ENCODE measurements at places on chromosomes 12 and 14.

DNA sequence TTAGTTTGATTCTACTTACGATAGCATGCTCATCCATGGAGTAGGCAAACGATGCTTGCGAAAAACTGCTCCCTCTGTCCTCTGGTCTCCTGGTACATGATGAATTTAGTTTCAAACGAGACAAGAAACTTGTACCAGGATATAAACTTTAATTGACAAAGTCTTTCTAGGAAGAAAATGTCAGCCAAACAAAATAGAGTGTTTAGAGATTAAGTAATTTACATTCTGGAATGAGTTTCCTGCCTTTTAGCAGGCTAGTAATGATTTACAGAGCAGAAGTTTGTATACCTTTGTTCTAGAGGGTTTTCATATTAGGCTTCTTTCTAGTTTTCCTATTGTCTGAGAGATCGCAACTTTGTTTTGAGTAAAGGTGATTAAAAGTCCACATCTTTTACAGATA lies 206.9 kb downstream of the RPL10L start:
- DNase-seq: no peak

GRCh38 chr14:26410189-26410685 lies 187.6 kb downstream of the NOVA1 start:
- DNase-seq: no peak

DNA sequence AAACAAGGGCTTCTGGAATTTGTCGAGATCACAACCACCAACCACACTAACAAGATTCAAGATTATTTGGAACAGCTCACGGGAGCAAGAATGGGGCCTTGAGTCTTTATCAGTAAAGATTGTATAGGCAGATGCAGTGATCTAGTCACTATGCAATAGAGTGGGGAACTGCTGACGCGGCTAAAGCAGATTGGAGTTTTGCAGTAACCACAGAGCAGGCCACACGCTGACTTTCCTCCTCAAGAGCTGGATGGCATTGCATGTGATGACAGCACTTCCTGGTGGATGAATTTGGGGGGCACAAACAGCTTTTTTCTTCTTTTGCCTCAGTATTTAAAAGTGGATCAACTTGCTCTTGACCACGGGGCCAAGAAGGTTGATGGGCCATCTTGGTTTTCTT lies 46.0 kb downstream of the KCNK13 start:
- DNase-seq: no peak

- DNase-seq: no peak
These were observed 28.8 kb downstream of the FERMT2 start for GRCh38 chr14:52922059-52922458.

DNA sequence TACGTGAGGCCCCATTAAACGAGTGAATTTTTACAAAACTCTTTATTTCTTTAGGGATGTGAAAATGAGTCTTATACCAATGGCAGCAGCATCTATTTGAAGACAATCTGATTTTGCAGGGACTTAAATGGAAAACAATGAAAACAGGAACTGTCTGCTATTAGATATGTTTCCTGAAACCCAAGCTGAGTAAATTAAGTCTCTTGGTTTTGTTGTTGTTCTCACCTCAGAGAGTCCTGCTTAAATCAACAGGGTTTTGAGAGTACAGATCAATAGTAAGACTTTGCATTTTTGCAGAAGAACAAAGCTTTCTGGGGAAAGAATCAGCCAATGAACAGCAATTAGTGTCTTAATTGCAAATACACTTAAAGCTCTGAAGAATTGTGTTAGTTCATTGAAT lies 39.1 kb upstream of the LGR5 start:
- DNase-seq: no peak

GRCh38 chr14:39593377-39593776 lies 161.1 kb upstream of the FBXO33 start:
- DNase-seq: no peak

- no peak for DNase-seq
These were observed at the start of gene RIMBP2 for GRCh38 chr12:130715998-130716968. Gene RIMBP2 (minus strand): TSS chr12:130716299. CDS start chr12:130479013, 237,286 bp downstream.

GRCh38 chr12:132396657-132397056 lies 67.3 kb upstream of the GALNT9 start:
- DNase-seq: no peak

- no peak for DNase-seq
These were observed 408.1 kb upstream of the TMTC1 start for GRCh38 chr12:30191696-30192455.

DNA sequence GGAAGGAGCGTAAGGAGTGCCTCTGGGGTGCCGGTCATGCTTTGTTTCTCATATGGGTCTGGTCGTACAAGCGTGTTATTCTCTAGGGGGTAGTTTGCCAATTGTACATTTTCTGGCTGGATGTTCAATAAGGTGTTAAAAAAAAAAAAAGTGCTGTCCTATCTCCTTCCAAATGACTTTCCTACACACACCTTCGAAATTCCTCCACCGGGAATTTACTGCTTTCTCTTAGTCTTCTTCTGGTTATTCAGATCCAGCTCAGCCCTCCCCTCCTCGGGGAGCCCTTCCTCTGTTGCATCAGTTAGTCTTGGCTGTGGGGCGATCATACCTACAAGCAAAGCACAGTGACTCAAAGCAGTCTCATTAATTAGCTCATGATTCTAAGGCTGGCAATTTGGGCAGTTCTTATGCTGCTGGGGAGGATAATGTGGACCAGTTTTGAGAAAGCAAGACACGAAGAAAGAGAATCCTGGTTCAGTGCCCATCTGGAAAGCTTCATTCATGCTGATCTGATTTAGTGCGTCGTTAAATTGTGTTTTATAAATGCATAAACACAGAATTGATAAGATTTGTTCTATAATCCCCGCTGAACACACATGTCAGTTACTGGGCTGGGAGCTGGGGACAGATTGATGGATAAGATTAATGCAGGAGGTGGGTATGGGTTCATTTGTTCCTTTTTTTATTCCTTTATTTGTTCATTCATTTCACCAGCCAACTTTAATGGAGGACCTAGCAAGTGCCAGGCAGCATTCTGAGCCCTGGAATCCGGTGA lies 9.2 kb upstream of the CLMN start:
- no peak for DNase-seq

GRCh38 chr14:55780156-55780946 lies 200.3 kb downstream of the KTN1 start:
- DNase-seq: no peak

GRCh38 chr12:124804011-124804621 lies 59.5 kb downstream of the SCARB1 start:
- DNase-seq: no peak

GRCh38 chr12:10365696-10366405 lies 24.0 kb downstream of the KLRK1 start:
- DNase-seq: no peak

GRCh38 chr14:21039585-21040369 lies 2.4 kb upstream of the RNASE7 start:
- DNase-seq: peak; percentile 45

DNA sequence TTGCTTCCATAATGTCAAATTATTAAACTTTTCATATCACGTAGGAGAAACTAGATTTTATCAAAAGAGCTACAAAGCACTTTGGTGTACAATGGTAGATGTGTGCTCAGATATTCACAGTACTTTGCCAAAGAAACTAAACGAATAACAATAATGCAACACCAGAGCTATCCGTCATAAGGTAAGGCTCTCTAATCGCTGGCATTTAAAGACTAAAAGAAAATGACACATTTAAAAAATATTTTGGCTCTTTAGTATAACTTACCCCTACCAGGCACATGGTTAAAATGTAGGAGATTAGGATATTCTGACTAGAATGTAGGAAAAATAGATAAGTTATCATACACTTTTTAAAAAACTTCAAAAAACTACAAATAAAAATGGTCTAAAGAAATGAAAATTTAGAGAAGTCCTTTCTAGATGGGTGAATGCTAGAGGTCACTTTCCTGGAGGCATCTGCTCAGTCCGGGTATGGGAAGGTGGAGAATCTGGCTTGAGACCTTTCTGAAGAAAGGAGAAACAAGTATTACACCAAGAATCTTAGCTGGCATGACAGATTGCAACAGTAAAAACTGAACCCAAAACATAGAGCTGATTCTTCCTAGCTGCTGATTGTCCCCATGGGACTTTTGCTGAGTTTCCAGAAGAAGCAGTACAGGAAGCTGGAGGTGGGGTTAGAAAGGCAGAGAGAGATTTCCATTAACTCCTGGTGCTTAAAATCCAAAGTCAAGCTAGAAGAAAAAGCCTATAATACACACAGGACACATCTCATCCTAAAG lies 67.9 kb downstream of the FAR2 start:
- no peak for DNase-seq

DNA sequence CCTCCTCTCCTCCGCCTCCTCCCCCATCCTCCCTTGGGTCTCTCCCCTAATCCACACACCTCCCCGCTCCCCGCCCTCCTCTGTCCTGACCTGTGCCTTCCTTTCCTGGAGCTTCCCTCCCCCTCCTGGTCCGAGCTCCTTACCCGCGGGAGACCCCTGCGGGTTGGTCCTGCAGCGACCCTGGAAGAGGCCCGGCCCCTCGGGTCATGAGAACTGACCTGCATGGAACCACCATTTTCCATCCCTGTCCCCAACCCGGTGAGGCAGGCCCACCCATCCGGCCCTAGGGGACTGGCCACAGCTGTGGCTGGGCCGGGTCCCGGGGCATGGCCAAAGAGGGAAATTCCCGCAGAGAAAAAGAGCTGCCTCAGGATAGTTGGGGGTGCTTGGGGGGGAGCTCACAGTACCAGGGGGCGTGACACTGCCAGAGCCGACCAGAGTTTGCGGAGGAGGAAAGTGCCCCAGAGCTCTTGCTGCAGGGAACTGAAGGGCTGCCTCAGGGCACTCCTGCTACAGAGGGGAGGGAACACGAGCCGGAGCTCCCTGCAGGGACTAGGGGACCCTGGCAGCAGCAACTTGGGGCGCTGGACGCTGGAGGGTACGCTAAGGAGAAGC lies 613 bp downstream of the ARHGEF40 start:
- DNase-seq: no peak

DNA sequence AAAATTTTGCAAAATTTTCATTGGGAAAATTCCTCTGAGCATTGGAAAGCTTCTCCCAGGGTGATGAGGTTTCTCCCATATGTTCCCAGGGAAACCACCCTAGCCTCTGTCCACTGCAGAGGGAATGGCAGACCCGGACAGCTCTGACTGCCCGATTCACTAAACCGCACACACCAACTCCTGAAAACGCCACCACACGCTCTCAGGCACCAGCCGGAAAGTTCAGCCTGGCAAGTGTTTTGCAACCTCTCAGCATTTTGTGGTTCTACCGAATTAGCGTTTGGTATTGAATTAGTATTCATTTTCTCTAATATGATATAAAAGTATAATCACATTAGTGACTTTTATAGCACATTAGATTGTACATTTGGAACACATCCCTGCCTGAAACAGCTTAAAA lies 213.4 kb downstream of the PHETA1 start:
- no peak for DNase-seq

DNA sequence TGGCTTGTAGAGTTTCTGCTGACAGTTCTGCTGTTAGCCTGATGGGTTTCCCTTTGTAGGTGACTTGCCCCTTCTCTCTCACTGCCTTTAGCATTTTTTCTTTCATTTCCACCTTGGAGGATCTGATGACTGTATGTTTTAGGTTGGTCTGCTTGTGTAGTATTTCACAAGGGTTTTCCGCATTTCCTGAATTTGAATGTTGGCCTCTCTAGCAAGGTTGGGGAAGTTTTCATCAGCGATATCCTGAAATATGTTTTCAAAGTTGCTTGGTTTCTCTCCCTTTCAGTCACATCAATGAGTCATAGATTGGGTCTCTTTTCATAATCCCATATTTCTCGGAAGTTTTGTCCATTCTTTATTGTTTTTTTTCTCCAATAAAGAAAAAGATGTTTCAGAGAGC lies 11.4 kb downstream of the NOPCHAP1 start:
- DNase-seq: no peak

- no peak for DNase-seq
These were observed 371.7 kb upstream of the KITLG start for GRCh38 chr12:88951860-88952561.

- DNase-seq: no peak
These were observed 54.3 kb upstream of the TMCC3 start for GRCh38 chr12:94704452-94705306.

- DNase-seq: no peak
These were observed 8.4 kb upstream of the INF2 start for GRCh38 chr14:104680806-104681688.

- peak; percentile 69 for DNase-seq
These were observed 43.5 kb downstream of the ERH start for GRCh38 chr14:69354383-69355153.

- peak; percentile 5 for DNase-seq
These were observed 359.9 kb downstream of the RGS6 start for GRCh38 chr14:72291908-72292688.

DNA sequence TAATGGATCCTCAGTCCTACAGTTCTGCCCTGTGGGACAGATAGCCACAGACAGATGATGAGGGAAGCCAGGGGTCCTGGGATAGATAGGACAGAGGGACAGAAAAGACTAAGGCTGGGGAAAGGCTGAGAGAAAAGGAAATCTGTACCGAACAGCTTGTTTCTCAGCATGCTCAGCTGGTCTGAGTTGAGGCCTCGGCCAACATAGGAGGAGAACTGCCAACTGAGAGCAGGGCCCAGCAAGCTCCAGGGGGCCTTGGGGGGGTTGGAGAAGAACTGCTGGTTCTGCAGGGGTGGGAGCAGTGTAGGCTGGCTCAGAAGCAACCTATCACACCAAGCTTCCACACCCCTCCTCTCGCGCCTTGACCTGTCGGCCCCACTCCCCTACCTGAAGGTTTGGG lies 10.1 kb downstream of the IL23A start:
- no peak for DNase-seq

- DNase-seq: no peak
These were observed 88.5 kb downstream of the E2F7 start for GRCh38 chr12:76976777-76977382.

GRCh38 chr12:107349008-107349747 lies 255.8 kb upstream of the CRY1 start:
- DNase-seq: no peak

GRCh38 chr12:52630599-52631200 lies 12.3 kb upstream of the KRT73 start:
- no peak for DNase-seq

DNA sequence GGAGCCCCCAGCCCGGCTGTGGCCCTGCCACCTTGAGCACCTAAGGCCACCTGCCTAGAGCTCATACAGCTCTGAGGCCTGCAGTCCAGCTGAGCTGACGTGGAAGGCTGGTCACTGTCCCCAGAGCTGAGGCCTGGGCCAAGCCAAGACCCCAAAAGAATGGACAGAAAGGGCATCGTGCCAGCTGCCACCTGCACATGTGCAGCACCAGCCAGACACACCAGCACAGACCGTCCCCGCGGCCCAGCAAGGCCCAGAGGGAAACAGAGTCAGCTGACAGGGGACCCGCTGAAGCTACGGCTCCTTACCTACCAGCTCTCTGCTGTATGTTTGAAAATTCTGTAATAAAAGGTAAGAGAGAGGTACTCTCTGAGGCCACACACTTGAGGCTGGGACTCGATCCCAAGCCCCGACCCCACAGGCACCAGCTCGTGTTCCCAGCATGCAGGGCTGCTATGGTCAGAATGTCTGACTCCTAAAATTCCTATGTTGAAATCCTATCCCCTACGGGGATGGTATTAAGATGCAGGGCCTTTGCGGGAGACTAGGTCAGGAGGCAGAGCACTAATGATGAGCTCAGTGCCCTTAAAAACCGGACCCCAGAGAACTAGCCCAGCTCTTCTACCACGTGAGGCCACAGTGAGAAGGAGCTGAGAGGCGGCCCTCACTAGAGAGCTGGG lies 25.4 kb downstream of the BRF1 start:
- DNase-seq: no peak

All from CD4-positive, alpha-beta T cell treated with Interleukin-4 for 4 hours (primary cell).